SJSA1 (cell line): ENCODE measurements at places on chromosomes 2 and 18. TPM values are rescaled to one million over a fixed set of nuclear protein-coding genes. Genes with fewer than 3 reads are reported as not detected.

APLF gene
- total RNA-seq: 1.2 and 1.8 TPM in 2 replicates

NR4A2 gene
- total RNA-seq: 0.61 TPM in 1 of 2 replicates, not detected in the other

OTOS gene
- total RNA-seq: not detected in 2 replicates

RSAD2 gene
- not detected in 2 replicates for total RNA-seq

ROCK1 gene
- 26.4 and 43.0 TPM in 2 replicates for total RNA-seq

LIMS1 gene
- 106 and 169 TPM in 2 replicates for total RNA-seq

CIB4 gene
- total RNA-seq: not detected in 2 replicates

LRATD1 gene
- not detected in 2 replicates for total RNA-seq

NEMP2 gene
- total RNA-seq: 16.7 and 16.9 TPM in 2 replicates

SERPINB13 gene
- not detected in 2 replicates for total RNA-seq

NEB gene
- 0.03 TPM in 1 of 2 replicates, not detected in the other for total RNA-seq

GPR35 gene
- total RNA-seq: 0.13 TPM in 1 of 2 replicates, not detected in the other

CHRNA1 gene
- 0.16 TPM in 1 of 2 replicates, not detected in the other for total RNA-seq

SIX2 gene
- total RNA-seq: 3.6 and 5.6 TPM in 2 replicates

CCDC68 gene
- total RNA-seq: 0.03 TPM in 1 of 2 replicates, not detected in the other

GNLY gene
- not detected in 2 replicates for total RNA-seq

ANXA4 gene
- total RNA-seq: 9.6 and 18.2 TPM in 2 replicates

FBXO48 gene
- 0.60 and 0.74 TPM in 2 replicates for total RNA-seq

RPRM gene
- not detected in 2 replicates for total RNA-seq

APCDD1 gene
- not detected in 2 replicates for total RNA-seq

EGR4 gene
- total RNA-seq: not detected in 2 replicates

MEIS1 gene
- total RNA-seq: 4.2 and 6.2 TPM in 2 replicates

TTN gene
- 0.03 TPM in 1 of 2 replicates, not detected in the other for total RNA-seq

HOXD3 gene
- total RNA-seq: 0.66 and 1.1 TPM in 2 replicates

PLGLB2 gene
- 2.1 TPM in 1 of 2 replicates, not detected in the other for total RNA-seq

MFSD2B gene
- not detected in 2 replicates for total RNA-seq

CEBPZOS gene
- 30.8 and 32.6 TPM in 2 replicates for total RNA-seq

DLGAP1 gene
- total RNA-seq: not detected in 2 replicates

NCKAP5 gene
- total RNA-seq: 1.2 and 2.5 TPM in 2 replicates

MREG gene
- 0.22 and 1.9 TPM in 2 replicates for total RNA-seq

ITGB6 gene
- total RNA-seq: not detected in 2 replicates

PLCL1 gene
- 0.03 TPM in 1 of 2 replicates, not detected in the other for total RNA-seq

COLEC12 gene
- 58.8 and 111 TPM in 2 replicates for total RNA-seq

LINC00305 gene
- not detected in 2 replicates for total RNA-seq

XRCC5 gene
- 299 and 387 TPM in 2 replicates for total RNA-seq

ICA1L gene
- 2.0 and 3.4 TPM in 2 replicates for total RNA-seq

TMEM178A gene
- 0.13 and 0.41 TPM in 2 replicates for total RNA-seq
